ENCODE measurements at places on chromosomes 16 and 17.

DNA sequence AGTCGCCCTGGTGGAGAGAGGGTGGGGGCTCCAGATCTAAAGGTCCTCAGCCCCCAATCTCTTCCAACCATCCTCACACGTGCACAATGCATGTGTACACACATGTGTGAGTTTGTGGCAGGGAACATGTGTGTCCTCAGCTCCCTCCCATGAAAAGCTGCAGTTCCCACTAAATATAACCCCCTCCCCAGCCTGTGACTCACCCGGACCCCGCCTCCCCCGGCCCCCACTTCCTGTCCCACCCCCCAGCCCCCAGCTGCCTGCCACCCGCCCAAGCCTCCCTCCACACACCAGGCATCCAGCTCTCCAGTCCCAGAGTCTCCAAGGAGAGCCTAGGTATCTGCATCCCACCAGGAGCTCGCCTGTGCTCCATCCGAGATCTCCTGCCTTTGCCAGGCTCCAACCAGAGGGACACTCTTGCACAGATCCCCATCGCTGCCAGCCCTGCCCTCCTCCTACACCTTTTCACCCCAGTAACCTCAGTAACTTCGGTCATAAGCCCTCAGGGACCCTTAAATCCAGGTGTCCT, 3.9 kb downstream of the DLG4 start:
- no peak for DNase-seq

DNA sequence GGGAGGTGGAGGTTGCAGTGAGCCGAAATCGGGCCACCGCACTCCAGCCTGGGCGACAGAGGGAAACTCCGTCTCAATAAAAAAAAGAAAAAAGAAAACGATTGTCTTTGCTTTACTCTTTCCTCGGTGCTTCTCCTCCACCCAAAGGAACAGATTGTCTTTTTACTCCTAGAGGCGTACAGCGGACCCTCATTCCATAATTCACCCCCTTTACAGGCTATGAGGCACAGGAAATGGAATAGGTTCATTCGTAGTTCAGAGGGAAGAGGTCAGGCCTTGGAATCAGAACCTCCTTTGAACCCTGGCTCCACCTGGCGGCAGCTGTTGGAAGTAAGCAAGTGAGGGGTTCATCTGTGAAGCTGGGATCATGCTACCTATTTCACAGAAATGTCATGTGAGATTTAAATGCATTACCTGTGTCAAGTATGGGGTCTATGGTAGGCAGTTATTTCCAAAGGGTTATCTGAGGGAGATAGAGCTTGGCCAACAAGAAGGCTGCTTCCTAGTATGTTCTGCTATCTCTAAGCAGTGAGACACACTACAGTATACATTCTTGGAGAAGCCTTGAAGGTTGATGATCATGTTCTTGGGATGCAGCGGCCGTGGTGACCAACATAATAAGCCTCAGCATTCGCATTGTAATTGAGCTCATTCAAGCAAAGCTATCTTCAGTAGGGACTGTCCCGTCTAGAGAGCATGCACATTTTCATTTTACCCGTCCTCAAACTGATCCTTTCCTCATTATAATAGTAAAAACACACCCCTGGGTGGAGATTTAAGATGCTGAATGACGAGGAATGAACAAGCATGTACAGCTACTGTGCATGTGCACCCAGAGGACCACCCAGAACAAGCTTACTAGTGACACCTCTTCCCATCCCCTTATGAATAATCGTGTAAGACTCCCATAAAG, 18.7 kb upstream of the ZNF689 start:
- DNase-seq = peak; percentile 82

GRCh38 chr17:872855-873254, 90.7 kb downstream of the MRM3 start:
- no peak for DNase-seq

DNA sequence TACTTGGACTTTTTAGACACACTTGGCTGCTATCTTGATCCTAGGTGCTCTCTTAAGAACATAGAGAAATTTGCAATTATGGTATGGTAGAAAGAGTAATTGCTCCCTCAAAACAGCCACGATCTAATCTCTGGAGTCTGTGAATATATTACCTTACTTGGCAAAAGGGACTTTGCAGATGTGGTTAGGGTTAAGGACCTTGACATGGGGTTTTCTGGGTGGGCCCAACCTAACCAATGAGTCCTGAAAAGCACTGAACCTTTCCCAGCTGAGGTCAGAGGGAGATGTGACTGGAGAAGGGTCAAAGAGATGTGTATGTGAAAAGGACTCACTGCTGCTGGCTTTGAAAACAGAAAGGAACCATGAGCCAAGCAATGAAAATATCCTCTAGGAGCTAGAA, 26.7 kb upstream of the MED13 start:
- DNase-seq = no peak

DNA sequence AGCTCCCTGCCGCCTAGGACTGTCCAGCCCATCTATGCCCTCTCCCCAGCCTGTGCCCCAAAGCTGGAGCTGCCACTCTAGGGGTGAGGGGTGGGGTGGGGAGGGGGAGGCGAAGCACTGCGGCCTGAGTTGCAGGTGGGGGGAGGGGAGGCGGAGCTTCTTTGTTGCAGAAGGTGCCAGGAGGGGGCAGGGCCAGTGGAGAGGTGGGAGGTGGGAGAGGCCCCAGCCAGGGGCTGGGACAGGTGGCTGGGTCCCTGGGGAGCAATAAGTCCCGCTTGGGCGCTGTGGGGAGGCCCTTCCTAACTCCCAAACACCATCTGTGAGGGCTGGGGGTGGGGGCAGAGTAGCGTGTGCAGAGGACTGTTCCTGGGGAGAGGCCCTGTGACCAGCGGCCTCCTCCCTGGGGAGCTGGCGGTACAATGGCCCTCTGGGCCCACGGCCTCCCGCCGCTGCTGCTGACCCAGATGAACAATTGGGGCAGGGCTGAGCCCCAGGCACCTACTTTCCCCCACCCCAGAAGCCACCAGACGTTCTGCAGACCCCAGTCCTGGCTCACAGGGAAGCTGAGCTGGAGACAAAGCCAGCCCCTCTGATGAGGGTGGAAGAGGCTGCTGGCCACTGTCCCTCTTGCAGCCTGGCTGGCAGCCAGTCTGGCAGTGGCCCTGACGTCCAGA, 2.2 kb upstream of the NTN3 start:
- DNase-seq = peak; percentile 98

DNA sequence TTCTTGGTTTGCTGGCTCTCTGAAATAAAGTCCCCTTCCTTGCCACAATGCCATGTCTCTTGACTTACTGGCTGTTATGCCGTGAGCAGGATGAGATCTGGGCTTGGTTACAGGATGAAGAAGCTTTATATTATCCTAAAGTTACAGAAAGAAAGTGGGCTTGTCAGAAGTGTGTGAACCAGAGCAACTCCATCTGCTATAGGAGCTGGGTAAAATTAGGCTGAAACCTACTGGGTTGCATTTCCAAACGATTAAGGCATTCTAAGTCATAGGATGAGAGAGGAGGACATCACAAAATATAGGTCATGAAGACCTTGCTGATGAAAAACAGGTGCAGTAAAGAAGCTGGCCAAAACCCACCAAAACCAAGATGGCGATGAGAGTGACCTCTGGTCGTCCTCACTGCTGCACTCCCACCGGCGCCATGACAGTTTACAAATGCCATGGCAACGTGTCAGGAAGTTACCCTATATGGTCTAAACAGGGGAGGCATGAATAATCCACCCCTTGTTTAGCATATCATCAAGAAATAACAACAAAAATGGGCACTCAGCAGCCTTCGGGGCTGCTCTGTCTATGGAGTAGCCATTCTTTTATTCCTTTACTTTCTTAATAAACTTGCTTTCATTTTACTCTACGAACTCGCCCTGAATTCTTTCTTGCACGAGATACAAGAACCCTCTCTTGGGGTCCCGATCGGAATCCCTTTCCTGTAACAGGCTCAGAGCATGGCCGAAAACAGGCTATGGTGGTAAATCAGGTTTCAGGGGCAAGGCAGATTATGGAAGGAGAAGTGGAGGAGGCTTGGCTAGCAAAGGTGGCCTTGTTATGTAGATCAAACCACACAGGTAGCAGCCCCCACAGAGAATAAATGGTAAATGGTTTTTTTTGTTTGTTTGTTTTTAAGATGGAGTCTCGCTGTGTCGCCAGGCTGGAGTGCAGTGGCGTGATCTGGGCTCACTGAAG, 81.3 kb upstream of the C16orf82 start:
- no peak for DNase-seq

GRCh38 chr17:74497471-74497870, 31.0 kb downstream of the CD300A start:
- no peak for DNase-seq

DNA sequence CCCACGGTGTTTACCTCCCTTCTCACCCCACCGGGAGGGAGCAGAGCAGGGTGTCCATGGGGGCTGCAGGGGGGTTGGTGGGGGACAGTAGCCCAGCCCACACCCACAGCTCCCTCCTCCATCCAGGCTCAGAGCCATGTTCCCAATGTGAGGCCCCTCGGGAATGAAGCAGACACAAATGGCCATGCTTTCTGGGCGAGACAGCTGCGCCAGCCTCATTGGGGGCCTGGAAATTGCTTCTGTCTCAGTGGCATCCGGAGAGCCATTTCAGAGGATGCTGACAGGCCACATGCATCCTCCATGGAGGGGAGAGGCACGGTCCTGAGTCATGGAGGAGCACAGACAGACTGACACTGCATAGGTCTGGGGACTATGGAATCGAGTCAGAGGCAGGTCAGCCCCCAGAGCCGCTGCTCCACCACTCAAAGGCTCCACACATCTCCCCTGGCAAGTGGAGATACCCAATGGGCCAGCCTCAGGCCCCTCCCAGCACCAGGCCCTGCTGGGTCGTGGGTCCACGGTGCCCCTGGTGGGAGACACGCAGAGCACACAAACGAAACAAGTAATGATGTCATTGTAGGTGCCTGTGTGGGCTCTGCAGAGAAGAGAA, 59.6 kb upstream of the ENPP7 start:
- peak; percentile 80 for DNase-seq

- DNase-seq = no peak
These were observed 121.3 kb downstream of the CDH13 start for GRCh38 chr16:82748026-82748425.

- DNase-seq = no peak
These were observed 148.9 kb upstream of the COX10 start for GRCh38 chr17:13920413-13920812.

DNA sequence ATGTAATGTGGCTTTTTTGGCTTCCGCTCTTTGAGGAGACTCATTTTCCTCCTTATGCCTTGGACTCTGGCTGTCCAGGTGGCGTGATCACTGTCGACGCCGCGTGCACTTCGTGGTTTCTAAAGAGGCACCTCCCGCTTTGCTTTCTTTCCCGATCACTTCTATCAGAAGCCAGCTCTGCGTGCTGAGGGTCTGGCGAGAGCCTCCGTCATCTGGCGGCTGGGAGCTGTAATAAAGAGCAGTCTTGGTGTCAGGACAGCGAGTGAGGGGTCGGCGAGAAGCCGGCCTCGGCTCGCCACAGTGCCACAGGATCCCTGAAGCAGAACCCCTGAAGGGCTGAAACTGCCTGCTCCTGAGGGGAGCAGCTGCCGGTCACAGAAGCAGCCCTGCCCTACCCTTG, 7.4 kb downstream of the ZNF750 start:
- no peak for DNase-seq

GRCh38 chr17:36730857-36731490, 129.6 kb downstream of the MRM1 start:
- DNase-seq = peak; percentile 31

- peak; percentile 70 for DNase-seq
These were observed 40.2 kb downstream of the SLC7A5 start for GRCh38 chr16:87828907-87829621.

GRCh38 chr17:9079461-9080103, 58.3 kb downstream of the NTN1 start:
- no peak for DNase-seq

GRCh38 chr17:61862105-61862574, 1.2 kb downstream of the BRIP1 start:
- peak; percentile 11 for DNase-seq

GRCh38 chr16:31008149-31008548, 2.3 kb downstream of the STX1B start:
- no peak for DNase-seq

DNA sequence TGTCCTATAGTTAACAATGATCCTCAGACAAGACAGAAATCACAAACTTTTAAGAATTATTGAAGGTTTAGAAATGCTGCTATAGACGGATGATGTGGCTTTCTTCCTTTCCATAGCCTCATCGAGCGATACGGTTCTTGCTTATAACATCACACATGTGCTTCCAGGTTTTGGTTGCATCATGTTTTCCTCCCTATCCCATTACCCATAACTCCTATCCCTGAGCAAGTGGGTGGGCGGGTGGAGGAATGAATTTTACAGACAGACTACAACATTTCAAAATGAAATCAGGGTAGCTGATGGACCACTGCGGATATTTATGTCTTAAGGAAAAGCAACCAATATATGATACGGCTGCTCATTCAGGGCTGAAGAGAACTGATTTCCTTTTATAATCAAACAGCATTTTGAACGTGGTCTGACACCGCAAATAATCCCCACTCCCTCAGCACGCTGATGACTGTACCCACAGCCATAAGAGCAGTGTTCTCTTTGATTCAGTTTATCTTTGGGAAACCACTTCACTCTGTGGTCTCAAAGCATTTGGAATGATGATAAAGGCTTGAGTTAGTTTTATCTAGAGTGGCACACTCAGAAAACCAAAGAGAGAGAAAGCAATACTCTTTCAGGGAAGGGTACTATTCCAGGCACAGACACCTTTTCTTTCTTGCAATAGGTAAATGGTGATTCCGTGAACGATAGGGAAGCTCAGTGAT, 4.6 kb upstream of the AKTIP start:
- no peak for DNase-seq

- no peak for DNase-seq
These were observed 12.4 kb downstream of the ZNF213 start for GRCh38 chr16:3147046-3147756.

DNA sequence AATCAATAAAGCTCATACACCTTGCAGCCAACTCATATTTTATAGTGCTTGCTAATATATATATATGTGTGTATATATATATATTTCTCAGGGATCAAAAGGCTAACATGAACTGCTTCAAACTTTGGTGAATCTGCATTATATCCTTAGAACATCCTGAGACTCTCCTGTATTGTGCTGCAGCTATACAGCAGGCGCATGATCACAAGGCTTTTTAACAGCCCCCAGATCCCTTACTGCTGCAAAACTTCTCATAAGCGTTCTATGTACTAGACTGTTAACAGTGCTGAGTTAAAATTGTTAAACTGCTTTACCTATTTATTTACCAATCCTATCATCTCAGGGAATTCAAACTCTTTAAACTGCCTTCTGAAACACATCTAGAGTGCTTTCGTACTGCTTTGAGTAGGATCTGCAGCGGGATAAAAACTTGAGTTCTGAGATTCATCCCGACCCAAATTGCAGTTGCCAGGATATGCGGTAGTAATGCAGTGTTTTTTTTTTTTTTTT, 1.3 kb downstream of the GPATCH8 start:
- DNase-seq = no peak

Data from NCI-H2171 treated with DMSO at 0.1 percent for 48 hours (cell line).